Cardiac fibroblast (primary cell): ENCODE measurements at places on chromosomes 7 and 10.

GRCh38 chr7:80611779-80612178, 26.7 kb upstream of the CD36 start:
- DNase-seq, result peak; percentile 62

GRCh38 chr7:73768641-73769480, 1.2 kb downstream of the CLDN3 start:
- no peak for DNase-seq

DNA sequence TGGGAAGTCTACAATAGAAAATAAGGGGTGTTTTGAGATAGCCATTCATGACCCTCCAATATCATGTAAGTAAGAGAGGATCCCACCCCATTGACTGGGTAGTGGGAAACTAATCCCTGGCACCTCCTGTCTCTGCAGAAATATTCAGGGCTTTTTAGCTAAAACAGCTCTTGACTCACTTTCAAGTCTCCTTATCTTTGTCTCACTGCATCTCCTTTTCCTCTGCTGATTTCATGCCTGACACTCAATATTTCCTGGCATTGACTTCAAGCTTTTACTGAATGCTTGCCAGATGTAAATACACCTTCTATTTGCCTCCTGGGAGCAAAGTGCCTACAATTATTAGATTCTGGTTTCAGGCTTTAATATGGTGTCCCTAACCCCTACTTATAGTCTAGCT, 57.1 kb downstream of the CHRM2 start:
- DNase-seq, result peak; percentile 10

DNA sequence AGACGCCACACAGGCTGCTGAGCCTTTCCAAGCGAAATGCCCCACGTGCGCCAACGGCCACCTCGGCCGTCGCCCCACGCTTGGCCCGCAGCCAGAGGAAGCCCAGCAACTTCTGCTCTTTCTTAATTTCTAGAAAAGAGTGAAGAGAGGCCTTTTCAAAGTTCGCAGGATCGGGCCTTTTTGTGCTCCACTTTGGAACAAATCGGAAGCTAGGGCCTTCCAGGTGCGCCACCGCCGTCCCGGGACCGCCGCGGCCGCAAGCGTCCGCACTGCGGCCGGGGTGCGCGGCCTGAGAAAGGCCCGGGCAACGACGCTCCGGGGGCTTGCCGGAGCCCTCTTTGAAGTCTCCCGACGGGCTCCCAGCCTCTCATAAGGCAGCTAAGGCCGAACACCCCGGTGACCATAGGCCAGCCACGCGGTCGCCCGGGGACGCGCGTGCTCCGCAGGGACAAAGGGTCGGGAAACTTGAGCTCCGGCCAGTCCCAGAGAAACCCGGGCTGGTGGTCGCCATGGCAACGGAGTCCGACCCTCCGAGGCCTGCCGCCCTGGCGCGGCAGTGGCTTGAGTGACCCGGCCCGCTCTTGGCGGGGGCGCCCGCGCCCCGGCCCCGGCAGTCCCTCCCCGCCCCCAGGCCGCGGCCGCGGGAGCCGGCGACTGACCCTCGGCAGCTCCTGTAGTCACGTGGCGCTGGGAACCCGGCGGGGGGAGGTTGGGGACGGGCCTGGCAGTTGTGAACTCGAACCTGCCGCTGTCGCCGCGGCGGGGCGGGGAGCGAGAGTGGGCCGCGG, at the start of gene REPIN1:
Gene REPIN1, plus strand, starts transcription at position 727 of the 788 bp plus-strand sequence. CDS start 890 bp downstream, outside the sequence.
- DNase-seq, result peak; percentile 79

- no peak for DNase-seq
Observed at GRCh38 chr7:28700096-28700495, 258.0 kb downstream of the TRIL start.

GRCh38 chr7:21500117-21500832, 42.6 kb upstream of the DNAH11 start:
- DNase-seq, result no peak

- peak; percentile 10 for DNase-seq
Observed at GRCh38 chr10:62414359-62414758, 40.2 kb downstream of the ZNF365 start.

GRCh38 chr7:76073335-76073990, 25.6 kb downstream of the MDH2 start:
- DNase-seq, result no peak

DNA sequence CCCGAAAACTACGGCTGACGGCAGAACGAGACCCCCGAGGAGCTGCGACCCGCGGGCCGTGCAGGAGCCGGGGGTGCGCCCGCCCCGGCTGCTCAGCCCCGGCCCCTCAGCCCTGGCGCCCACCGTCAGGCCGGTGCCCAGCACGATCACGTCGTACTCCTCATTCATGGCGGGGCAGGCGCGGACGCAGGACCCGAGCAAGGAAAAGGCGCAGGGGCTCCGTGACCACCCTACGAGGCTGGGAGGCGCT, 218 bp downstream of the GDI2 start:
- DNase-seq, result no peak

- DNase-seq, result peak; percentile 13
Observed at GRCh38 chr10:77261146-77261545, 376.5 kb downstream of the KCNMA1 start.

DNA sequence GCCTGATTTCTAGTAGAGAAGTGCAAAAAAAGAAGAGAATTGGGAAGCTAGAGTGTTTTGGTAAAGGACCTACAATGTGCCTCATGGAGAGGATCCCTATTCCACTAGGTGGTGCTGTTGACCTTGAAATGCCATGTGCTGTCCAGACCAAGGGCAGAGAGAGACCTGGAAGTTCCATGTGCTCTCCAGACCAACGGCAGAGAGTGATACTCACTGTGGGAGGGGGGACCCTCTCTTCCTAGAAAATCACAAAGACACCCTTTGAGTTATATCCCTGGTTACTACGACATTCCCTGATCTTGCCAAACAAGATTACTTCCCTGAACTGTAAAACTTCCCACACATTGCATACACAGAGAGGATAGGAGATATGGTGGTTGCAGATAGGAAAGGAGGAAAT, 212.7 kb upstream of the ZNF804B start:
- peak; percentile 12 for DNase-seq

DNA sequence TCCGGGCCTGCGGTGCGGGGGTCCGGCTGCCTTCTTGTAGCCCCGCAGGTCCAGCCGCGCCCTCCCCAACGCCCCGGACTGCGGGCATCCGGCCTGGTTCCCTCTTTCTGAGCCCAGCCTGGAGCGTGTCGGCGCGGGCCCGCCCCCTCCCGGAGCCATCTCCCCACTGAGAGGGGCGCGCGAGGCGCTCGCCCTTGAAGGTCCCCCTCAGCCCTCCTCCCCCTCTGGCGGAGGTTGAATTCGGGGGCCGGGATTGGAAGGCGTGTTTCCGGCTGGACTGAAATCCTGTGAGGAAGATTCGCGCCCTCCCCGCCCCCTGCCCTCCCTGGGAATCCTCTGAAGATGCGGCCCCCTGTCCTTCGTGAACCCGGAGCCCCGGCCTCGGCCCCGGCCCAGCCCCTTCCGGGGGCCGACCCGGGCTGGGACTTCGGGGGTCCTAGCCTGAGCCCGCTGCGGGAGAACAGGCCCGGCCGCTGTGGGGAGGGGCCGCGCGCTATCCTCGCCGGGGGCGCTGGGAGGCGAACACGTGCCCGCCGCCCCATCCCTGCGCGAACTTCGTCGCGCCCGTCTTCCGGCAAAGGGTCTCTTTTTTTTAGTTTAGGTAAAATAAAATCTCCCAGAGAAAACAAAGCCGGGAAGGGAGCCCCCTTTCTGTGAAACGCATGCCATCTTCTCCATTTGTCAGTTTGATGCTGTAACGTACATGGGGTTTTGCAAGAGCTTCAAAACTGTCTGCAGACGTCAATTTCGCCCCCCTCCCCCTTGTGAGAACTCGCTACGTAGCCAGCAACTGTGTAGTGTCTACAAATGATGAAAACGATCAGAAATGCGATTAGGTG, 636 bp downstream of the PDCD4 start:
- peak; percentile 89 for DNase-seq

GRCh38 chr7:81857385-81857784, 87.5 kb upstream of the HGF start:
- peak; percentile 58 for DNase-seq

GRCh38 chr7:121793716-121794115, 79.2 kb upstream of the PTPRZ1 start:
- no peak for DNase-seq

DNA sequence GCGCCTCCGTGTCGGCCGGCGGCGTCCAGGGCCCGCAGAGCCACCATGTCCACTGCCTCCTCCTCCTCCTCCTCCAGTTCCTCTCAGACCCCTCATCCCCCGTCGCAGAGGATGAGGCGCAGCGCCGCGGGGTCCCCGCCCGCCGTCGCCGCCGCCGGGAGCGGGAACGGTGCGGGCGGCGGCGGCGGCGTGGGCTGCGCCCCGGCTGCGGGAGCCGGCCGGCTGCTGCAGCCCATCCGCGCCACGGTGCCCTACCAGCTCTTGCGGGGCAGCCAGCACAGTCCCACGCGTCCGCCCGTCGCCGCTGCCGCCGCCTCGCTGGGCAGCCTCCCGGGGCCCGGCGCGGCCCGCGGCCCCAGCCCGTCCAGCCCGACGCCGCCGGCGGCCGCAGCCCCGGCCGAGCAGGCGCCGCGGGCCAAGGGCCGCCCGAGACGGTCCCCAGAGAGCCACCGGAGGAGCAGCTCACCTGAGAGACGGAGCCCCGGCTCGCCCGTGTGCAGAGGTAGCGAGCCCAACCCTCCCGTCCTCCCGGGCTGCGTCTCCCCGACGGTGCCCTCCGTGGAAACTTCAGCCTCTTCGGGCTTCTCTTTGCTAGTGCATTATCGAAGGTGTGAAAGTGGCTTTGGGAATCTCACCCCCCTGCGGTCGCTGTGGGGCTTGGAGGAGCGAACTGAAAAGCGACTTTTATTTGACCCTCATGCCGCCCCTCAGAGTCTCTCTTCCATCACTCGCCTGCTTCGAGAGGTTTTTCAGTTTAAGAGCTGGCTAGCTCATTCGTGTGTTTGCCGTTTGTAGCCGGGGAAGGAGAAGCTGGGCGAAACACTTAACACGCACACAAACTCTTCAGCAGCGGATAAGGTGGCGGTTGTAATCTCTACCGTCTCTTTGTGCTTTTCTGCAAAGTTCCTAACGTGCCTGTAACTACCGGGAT, 975 bp downstream of the GLCCI1 start:
- peak; percentile 51 for DNase-seq

- no peak for DNase-seq
Observed at GRCh38 chr7:157016352-157017041, 6.0 kb upstream of the MNX1 start.

DNA sequence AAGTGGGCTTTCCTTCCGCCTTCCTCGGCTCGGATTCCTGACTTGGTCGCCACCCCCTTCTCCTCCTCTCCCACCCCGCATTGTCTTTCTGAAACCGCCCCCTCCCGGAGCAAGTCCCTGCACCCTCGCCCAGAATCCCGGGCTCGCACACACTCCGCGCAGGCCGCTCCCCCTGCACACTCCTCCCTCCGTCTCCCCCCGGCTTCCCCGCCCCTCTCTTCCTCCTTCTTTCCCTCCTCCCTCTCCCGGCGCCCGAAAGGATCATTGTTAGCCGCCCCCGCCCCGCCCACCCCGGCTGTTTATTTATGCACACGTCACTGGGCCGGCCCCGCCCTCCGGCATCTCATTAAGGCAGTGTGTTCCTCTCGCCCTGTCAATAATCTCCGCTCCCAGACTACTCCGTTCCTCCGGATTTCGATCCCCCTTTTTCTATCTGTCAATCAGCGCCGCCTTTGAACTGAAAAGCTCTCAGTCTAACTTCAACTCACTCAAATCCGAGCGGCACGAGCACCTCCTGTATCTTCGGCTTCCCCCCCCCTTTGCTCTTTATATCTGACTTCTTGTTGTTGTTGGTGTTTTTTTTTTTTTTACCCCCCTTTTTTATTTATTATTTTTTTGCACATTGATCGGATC, at the start of gene TCF7L2:
Gene TCF7L2, plus strand, starts transcription at position 373 of the 633 bp plus-strand sequence. CDS start 510 bp downstream, outside the sequence.
- peak; percentile 97 for DNase-seq

- DNase-seq, result no peak
Observed at GRCh38 chr10:61784354-61785133, 117.0 kb upstream of the ARID5B start.

- no peak for DNase-seq
Observed at GRCh38 chr7:105269397-105269796, 119.3 kb downstream of the SRPK2 start.

DNA sequence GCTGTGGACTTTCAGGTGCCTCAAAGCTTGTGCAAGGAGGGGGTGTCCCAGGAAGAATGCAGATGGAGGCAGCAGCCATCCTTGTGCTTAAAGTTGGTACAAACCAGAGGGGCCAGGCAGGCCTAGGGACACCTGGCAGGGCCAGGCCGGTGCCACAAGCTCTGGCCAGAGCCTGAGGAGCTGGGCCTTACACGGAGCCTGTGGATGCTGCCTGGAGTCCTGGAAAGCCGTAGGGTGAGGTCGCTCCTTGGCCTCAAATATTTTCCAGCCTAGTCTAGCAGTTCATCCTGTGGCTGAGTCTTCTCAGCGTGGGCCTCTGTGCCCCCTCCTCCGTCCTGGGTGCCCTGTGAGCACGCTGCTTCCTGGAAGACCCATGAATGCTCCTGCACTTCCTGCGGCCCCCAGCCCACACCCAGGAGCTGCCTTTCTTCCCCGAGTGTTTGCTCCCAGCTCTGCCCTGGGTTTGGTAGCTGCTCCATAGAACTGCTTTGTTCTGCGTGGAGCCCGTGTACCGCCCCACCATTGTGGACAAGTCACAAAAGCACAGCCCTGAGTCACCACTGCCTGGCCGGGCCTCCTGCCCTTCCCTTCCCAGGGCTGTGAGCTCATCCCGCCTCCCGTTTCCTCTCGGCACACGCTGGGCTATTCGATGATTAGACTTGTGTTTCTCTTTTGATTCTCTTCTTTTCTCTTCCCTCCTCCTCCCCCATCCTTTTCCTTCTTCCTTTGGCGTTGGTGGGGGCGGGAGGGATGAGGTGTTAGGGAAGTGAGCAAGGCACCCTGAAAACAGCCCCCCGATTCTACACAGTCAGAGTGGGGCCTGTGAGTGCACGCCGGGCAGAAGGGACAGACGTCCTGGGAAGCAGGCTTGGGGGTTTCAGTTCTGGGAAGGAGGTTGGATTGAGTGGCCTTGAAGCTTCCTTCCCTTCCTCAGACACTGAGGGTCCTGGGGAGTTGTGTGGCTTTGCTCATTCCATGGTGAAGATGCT, 73.2 kb upstream of the SHH start:
- peak; percentile 72 for DNase-seq

DNA sequence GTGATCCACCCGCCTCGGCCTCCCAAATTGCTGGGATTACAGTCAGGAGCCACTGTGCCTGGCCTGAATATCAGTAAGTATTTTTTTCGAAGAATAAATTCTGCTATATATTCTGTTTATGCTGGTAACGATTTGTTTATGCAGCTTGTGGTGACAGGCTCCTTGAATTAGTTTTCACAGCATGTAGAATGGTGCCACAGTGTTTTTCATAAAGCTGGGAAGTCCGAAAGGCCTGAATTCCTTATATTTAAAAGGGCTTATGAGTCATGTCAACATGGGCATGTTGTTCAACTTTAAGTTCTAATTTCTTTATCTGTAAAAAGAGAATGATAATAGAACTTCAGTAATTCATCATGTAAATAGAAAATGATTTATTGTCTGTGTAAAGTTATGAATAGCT, 42.2 kb upstream of the WASL start:
- DNase-seq, result no peak

GRCh38 chr10:8050556-8051108, 3.9 kb upstream of the GATA3 start:
- peak; percentile 46 for DNase-seq

GRCh38 chr7:43779045-43779812, 20.7 kb downstream of the BLVRA start:
- no peak for DNase-seq
